ENCODE measurements at places on chromosomes 3 and 15.

GRCh38 chr3:14305324-14305723 lies 97.1 kb upstream of the SLC6A6 start:
- DNase-seq = no peak

- DNase-seq = no peak
Observed at GRCh38 chr3:149375501-149376196, 1.8 kb downstream of the TM4SF1 start.

GRCh38 chr15:30901889-30902288 lies 1.8 kb upstream of the FAN1 start:
- no peak for DNase-seq

- no peak for DNase-seq
Observed at GRCh38 chr3:164479978-164480377, 598.3 kb downstream of the SI start.

DNA sequence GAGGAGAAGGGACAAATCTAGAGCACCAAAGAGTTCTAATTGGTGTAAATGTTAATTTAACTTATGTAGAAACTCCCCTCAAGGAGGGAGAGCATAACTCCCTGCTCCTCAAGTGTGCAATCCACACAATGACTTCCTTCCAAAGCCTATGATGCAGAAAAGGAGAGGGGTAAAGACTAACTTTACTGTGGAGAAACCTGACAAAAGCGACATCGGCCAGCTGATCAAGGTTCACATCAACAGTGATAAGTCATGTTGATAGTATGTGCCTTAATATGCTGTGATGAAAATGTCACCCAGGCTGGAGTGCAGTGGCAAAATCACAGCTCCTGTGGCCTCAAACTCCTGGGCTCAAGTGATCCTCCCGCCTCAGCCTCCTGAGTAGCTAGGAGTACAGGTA lies 76.5 kb downstream of the TFDP2 start:
- no peak for DNase-seq

DNA sequence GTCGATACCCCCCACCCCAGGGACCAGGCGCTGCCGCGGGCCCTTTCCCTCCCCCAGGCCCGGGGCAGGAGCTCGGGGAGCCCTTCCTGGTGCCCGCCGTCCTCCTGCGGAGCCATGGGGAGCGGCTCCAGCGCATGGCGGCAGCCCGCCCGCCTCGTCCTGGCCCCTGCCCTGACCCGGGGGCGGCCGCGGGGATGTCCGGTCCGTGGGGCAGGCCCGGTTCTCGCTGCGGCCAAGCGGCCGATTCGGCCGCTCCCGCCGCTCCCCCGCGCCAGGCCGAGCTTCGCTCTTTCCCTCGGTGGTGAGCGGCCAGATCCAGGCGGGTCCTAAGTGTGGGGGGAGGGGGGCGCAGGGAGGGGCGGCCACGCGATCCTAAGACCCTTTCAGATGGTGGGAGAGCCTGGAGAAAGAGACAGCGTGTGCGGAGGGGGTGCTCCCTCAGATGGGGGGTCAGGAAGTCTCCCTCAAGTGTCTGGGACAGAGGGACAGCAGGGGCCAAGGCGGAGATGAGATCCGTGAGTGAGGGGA lies 1.3 kb downstream of the NEIL1 start:
- no peak for DNase-seq

DNA sequence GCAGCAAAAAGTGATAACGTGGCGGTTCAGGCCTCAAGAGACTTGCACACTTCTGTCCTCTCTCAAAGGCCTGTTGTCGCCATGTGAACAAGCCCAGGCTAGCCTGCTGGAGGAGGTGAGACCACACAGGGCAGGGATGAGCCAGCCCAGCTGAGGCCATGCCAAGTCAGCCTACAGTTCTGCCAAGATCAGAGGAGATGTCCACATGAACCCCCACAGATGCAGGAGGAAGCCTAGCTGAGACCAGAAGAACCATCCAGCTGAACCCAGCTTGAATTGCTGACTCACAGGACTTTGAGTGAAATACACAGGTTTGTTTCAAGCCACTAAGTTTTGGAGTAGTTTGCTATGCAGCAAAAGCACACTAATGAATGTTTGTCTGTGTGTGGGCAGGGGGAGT lies 50.3 kb upstream of the SEC13 start:
- no peak for DNase-seq

DNA sequence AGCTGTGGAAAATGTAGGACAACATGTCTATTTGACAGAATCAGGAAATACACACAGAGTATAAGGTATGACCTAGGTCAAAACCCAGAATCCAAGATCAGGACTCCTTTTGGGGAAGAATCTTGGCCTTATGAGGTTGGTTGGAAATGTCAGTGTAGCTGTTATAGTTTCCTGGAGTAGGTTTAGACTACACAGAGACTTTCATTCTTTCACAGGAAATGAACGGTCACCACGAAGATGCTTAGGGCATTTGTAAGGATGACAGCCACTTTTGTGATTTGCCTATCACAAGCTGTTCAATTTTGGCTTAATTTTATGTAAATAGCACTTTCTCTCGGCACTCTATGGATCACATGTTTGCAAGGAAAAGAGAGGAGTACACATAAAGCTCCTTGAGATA lies 18.6 kb upstream of the ZBTB20 start:
- no peak for DNase-seq

DNA sequence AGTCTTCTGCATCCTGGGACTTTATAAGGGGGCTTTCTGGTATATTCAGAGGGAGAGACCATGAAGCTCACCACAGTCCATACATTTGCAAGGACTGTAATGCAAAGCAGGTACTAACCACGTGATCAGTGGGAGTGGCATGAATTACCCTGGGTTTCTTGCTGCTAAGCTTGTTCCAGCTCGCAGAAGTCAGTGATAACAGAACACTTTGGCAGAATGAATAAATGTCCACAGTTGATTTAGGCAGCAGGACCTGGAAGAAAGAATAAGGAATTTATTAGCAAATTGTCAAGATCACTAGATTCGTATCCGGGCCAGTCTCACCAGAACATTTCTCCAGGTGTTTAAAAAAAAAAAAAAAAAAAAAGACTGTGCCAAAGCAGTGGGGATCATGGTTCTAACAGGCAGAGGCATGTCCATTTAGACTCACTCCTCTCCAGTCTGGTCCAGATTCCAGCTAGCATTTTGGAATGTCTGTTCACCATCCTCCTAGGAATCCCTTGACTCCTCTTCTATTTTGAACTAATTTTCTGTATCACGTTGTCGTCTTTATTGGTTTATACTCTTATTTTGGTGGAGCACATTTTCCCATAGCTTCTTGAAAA lies 24.5 kb downstream of the HHLA2 start:
- DNase-seq = no peak

- no peak for DNase-seq
Observed at GRCh38 chr3:53748512-53749271, 97.5 kb downstream of the CHDH start.

DNA sequence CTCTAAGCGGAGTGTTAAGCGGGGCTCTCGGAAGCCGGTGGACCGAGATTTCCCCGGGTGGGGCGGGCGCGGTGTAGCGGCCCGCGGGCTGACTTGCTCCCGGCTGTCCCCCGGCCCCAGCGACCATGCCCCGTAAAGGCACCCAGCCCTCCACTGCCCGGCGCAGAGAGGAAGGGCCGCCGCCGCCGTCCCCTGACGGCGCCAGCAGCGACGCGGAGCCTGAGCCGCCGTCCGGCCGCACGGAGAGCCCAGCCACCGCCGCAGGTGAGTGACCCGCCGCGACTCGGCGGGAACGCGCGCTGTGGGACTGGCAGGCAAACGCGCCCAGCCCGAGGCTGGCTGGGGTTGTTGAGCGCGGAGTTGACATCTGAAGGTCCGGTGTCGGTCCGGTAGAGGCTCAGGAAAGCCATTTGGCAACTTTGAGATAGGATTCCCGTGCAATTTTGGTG lies 1.3 kb downstream of the SMC4 start:
- peak; percentile 56 for DNase-seq

DNA sequence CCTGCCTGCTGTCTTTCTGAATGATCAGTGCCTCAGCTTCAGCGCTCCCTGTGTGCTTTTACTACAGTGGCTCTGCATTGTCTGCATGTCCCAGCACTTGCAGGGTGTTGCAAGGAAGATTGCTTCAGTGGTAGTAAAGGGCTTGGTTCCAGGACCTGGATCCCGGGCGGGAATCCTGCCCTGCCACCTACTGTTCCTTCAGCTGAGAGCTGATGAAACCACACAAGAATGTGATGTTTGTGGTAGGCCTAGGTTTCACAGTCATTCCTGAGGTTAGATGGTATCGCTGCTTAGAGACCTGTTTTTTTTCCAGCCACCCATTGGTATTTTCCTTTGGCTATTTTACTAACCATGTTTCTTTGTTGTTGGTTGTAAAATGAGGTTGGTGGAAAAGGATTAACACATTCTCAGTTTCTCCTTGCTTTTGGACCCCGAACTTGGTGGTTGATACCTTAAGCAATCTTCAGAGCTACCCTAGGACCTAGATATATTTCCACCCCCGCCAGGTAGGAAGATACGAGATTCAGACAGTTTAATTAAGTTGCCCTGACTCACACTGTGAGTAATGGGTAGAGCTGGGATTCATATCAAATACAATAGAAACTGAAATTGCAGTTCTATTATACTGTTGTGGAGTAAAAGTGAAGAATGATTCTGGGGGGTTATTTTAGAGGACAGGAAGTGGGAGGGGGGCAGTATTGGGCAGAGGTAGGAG lies 11.4 kb downstream of the GPR87 start:
- DNase-seq = peak; percentile 23

- DNase-seq = no peak
Observed at GRCh38 chr3:47961815-47962606, 54.2 kb downstream of the MAP4 start.

DNA sequence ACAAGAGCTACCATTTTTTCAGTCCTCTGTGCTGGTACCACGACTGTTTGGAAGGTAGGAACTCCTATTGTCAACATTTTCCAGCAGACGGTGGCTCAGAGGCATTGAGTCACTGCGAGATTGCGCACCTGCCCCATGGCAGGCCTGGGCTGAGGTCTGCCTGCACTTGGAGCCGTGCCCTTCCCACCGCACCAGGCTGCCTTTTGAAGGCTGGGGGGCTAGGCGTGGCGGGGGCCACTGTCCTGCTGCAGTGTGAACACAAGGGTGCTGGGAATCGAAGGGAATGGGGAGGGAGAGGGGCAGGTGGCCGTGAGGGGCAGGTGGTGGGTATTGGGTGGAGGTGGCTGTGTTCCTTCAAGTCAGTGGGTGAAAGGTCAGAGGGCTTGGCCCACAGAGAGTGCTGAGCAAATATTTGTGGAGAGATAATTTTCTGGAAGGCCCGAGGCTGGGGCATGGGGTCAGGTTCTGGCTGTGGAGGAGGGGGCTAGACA lies 16.3 kb downstream of the SNX33 start:
- no peak for DNase-seq

- no peak for DNase-seq
Observed at GRCh38 chr3:32097768-32098167, 8.7 kb upstream of the GPD1L start.

GRCh38 chr15:63075984-63076713 lies 33.6 kb downstream of the TPM1 start:
- DNase-seq = no peak

GRCh38 chr15:70461017-70461416 lies 302.3 kb downstream of the UACA start:
- DNase-seq = no peak

All from activated naive CD4-positive, alpha-beta T cell treated with anti-CD3 and anti-CD28 coated beads, Interleukin-2, amount 50 U/mL, for 72 hours (primary cell).